DMS153 (cell line): ENCODE measurements at places on chromosomes 12 and 14.

GRCh38 chr12:5807514-5808219 is 137.4 kb downstream of the ANO2 start:
- no peak for DNase-seq

DNA sequence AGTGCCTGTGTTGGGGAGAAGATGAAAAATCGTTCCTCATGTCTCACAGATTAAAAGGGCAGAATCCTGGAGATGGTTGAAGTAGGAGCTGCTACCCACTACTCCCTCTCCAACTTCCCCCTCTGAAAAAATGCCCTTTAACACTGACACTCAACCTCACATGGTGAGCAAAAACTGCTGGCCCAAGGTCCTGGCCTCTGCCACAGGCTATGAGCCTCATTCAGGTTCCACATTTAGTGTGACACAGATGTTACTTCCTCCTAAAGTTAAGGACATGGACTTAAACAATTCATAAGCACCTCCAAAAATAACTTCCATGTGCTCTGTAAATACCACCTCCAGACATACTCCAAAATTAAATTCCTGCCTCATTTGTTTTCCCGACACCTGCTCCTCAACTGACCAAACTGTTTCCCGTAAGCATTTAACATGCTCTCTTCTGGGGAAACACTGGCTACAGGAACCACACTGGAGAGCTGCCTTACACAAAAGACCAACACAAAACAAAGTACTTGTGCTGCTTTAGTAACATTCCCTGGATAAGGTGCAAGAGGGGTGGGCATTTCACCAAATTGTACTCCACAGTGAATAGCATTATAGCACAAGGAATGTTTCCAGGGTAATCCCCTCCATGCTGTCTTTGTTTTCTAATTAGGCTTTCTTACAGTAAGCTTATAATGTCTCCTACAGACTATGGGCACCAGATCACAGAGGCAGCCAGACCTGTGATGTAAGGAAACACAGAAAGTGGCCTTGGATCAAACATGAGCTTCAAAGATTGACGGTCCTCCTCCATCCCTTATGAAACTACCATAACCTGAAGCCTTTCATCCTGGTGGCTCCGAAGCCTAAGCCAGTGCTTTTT is 57.0 kb downstream of the PHLDA1 start:
- DNase-seq, result peak; percentile 72

DNA sequence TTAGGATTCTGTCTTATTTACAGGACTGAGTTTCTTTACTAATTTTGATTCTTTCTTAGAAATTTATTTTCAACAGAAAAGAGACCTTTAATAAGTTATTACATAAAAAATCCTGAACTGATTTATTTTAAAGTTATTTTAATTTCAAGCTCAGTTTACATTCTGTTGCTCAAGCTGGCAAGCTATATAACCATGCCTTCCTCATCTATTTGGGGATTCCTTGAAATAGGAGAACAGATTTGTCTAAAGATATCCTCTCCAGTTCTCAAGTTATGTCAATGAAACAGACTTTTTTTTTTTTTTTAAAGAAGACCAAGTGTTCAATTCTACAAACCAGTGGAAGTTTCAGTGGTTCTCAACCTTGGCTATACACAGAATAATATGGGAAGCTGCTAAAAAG is 103.3 kb upstream of the TRHDE start:
- no peak for DNase-seq

DNA sequence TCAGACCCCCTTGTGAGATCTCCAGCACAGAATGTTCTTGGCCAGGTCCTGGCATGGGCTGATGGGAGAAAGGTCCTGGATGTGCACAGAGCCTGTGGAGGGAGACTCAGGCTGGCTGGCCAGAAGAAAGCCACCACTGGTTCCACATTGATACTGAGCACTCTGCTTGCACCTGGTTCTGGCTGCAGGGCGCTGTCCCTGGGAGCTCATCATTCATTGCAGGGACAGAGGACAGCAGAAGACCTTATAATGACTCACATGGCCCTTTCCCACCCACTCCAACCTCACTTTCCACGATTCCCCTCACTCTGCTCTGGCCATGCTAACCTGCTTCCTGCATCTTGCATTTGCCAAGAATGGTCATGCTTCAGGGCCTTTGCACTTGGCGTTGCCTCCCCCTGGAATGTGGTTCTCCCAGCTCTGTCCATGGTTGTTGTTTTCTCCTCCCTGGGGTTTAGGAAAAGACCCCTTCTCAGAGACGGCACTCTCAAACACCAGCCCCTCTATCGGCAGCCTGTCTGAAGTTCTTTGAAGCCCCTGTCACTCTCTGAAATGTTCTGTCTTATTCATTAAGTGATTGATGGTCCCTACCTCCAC is 10.3 kb downstream of the KRT7 start:
- DNase-seq, result no peak

DNA sequence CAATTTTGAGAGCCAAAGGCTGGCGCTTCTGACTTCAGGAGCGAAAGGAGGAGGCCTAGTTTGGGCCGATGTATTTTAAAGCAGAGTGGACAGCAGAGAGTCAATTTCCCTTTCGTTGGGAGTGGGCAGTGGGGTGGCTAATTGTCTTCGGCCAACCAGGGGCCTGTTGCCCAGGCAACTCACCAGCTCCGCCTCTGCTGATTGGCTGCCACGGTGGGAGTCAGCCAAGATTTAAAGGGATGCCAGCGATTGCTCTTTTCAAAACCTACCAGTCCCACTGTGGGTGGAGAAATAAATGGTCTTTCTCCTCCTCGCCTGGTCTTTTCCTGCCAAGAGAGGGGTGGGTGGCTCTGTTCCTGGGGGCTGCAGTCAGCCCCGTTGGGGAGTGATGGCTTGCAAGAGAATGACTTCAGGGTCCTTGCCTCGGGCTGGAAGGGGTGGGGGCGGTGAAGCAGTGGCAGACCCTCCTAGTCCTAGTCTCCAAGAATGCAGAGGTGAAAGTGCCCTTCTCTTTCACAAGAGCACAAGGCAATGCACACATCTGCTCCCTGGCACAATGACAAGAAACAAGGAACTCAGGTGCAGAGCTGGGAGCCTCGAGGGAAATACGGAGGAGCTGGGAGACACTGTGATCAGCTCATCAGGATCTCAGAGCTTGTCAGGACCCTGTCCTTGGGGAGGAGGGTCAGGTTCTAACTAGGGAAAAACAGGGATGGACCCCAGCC is 37.7 kb downstream of the RASAL1 start:
- peak; percentile 48 for DNase-seq

GRCh38 chr14:94582199-94582750 is 1.0 kb downstream of the SERPINA5 start:
- no peak for DNase-seq

DNA sequence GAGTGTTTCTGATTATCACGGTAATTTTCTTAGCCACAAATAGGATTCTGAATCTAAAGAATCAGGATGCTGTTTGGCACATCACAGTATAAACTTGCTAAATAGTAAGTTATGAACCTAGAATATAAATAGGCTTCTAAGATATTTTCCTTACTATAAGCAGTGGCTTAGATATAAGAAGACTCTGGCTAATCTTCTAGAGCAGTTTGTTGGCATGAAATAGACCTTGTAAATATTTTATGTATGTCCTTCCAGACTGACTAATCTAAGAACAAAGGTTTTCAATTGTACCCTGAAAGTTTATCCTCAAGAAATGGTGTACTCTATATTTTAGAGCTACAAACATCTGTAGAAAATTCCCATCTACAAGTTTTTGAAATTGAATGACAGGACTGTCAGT is 48.3 kb downstream of the LMNTD1 start:
- DNase-seq, result no peak

GRCh38 chr12:49678711-49679110 is 28.5 kb downstream of the FMNL3 start:
- DNase-seq, result no peak

DNA sequence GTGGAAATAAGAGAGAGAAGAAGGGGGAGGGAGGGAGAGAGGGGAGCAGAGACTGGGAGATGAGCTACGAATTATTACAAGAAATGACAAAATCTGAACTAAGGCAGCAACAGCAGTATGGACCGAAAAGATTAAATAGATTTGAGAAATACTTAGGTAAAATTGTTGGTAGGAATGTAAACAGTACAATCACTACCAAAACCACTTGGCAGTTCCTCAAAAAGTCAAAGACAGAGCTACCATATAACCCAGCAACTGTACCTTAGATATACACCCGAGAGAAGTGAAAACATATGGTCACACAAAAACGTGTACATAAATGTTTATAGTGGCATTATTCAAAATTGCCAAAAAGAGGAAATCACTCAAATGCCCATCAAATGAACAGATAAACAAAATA is 14.1 kb downstream of the KRAS start:
- DNase-seq, result no peak

- DNase-seq, result no peak
Observed at GRCh38 chr12:76765598-76765997, 1.7 kb downstream of the ZDHHC17 start.

GRCh38 chr12:54349679-54350078 is 14.6 kb downstream of the GPR84 start:
- DNase-seq, result no peak
